Bone marrow (tissue), 2 donors: ENCODE measurements at places on chromosomes 6 and 20.

DNA sequence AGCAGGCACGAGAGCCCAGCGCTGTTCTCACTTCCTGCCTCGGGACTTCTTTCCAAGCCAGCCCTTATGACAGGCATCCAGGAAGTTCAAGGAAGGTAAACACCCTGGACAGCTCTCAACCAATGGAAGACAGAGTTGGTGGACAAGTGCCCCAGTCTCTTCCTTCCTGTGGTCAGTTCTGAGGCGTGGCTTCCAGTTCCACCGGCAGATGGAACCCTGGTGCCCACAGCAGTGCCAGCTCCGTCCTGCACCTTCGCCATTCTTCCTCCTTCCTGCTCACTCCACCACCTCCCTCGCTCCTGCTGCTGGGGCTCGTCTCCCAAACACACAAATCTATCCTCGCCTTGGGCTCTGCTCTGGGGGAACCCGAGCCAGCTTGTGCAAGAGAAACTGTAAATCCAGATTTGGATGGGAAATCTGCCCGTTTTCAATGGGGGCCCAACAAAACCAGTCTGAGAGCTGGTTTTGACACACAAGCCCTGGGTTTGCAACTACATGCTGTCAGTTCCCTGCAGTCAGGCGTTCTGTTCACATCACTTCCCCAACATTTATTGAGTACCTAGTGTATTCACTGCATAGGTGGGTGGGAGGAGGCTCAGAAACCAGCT, 162.7 kb downstream of the GRM4 start:
- no peak for DNase-seq

DNA sequence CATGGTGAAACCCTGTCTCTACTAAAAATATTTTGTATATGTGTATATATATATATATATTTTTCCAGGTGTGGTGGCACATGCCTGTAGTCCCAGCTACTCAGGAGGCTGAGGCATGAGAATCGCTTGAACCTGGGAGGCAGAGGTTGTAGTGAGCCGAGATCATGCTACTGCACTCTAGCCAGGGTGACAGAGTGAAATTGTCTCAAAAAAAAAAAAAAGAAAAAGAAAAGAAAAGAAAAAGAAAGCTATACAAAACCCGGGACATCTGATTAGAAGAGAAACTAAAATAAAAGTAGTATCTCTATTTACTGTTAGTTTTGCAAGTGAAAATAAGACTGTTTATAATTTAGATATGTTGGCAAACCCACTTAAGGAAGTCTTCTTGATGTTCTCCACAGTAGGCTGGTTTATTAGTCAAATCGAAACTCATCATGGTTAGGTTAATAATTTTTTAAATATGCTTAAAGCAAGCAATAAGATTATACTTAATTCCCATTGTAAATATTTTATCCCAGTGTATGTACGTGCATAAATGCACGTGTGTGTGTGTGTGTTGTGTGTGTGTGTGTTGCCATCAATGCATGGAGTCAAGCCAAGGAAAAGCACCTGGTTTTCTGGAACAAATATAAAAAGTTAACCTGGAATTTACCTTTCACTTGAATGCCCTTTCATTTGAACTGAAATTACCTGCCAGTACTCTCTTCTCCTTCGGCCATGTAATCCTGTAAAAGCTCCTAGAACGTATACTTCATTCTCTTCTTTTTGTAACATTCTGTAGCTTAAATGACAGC, 7.1 kb downstream of the VNN2 start:
- no peak for DNase-seq

DNA sequence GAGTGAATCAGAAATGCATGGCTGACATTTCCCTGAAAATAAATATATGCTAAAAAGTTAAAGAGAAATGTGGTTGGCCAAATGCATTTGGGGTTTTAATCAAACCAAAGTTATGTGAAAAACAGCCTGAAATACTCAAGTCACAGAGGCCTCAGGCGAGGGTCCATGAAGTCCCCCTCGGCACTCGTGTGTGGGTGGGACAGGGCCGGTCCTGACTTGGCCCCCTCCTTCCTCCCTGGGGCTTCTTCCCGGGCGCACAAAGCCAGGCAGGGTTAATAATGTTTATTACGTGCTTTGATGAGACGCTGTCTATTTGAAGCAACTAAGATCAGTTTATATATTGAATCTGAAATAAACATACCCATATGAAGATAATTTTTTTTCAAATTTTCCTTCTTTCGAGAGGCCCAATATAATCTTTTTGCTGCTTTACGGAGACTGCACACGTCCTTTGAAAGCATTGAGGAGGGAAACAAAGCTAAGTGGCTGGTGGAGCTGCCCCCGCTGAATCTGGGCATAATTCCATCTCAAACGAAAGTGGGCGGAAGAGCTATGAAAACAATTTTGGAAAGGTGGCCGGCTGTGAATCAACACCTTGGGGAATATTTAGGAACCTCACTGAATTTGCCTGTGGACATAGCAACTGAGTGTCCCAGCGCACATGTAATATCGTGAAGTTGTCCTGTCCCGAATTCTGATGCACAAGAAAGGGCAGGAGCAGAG, 55.8 kb upstream of the SMOC2 start:
- no peak for DNase-seq

DNA sequence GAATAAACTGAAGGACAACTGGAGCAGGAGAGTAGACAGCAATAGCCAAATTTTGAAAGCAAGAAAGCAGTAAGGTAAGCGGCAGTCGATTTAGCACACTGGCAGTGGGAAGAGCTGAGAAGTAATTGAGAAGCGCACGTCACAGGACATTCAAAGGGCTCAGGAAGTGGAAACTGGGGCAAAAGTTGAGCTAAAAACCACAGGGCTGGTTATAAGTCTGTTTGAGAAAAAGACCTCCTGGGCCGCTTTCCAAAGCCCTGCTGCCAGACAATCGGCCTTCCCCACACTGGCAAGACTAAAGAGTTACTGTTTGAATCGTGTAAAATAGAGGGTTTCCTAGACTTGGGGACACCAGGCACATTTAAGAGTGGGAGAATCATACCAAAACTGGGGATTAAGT, 161.4 kb downstream of the DNAH8 start:
- DNase-seq, result no peak

GRCh38 chr6:56837322-56837894, 117.5 kb upstream of the BEND6 start:
- DNase-seq, result no peak
